ENCODE measurements at places on chromosomes 16 and 17.
A peak's percentile ranks its signal among the peaks of the same experiment; 100 is the strongest.

DNA sequence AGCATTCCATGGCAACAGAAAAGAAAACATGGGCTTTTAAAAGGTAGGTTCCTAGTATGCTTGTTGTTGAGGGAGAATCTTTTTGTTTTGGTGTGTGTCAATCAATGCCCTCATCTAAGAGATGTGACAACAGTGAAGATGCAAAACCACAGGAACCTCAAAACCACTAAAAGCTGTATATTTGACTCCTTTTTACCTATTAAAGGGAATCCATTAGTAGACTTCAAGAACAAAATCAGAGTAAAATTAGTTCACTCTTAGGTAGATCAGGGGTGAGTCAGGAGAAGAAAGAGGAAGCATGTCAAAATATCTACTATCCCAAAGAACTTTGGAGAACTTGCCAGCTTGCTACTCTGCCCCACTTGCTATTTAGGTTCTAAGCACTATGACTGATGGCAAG, 89.1 kb downstream of the CDK5R1 start:
- DNase-seq: peak; percentile 6

DNA sequence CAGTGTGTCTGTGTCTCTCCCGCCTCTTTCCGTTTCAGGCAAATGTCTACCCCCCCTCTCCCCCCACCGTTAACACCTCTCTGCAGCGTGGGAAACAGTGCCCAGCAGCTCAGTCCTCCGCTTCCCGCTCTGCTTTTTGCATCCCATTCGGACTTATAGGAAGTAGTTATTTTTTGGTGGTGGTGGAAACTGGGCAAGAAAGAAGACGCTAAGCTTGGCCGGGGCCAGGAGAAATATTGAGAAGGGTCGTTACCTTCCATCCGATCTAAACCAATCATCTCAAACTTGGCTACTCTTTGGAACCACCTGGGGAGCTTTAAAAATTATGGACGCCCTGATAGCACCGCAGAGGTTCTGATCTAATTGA, 499 bp upstream of the HLF start:
- no peak for DNase-seq

DNA sequence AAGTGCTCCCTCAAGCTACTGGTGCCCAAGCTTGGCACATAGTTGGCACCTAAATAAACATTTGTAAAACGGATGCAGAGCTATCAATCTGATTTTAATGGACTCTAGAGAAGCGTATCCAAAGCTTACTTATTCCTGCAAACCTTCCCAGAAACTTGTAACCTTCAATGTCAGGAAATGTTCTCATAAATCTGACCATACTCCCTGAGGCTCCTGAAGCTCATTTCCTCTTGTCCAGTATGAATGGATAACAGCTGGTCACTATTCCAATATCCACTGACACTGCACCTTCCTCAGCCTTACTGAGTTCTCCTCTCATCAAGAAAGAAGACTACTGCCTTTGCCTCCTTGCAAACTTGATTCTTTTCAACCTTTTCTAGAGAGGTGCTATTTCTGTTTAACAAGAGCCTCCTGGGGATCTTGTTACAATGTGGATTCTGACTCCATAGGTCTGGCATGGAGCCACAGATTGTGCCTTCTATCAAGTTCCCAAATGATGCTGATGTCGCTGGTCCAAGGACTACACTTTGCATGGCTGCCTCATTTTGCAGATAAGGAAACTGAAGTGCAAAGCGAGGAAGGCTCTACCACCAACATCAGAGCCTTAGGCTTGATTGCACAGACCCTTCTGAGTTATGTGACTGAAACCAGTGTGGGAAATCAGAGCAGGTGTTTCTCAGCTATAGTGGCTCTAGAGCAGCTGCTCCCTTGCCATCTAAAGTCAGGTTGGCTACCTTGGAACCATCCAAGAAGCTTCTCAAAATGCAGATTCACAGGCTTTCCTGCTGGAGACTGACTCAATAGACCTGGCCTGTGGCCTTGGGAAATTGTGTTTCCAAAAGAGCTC, 377.8 kb downstream of the SOX9 start:
- no peak for DNase-seq

GRCh38 chr16:47565454-47565853, 104.3 kb downstream of the PHKB start:
- DNase-seq: peak; percentile 86

GRCh38 chr17:74642995-74643394, 19.5 kb upstream of the CD300E start:
- DNase-seq: no peak

- DNase-seq: no peak
These were observed 180.6 kb upstream of the CDH8 start for GRCh38 chr16:62216837-62217236.

- no peak for DNase-seq
These were observed 114.7 kb downstream of the IRX5 start for GRCh38 chr16:55045329-55045728.
